GM23338 (cell line): ENCODE measurements at places on chromosomes 2 and 18. TPM values are rescaled to one million over a fixed set of nuclear protein-coding genes. Genes with fewer than 3 reads are reported as not detected.

DNA sequence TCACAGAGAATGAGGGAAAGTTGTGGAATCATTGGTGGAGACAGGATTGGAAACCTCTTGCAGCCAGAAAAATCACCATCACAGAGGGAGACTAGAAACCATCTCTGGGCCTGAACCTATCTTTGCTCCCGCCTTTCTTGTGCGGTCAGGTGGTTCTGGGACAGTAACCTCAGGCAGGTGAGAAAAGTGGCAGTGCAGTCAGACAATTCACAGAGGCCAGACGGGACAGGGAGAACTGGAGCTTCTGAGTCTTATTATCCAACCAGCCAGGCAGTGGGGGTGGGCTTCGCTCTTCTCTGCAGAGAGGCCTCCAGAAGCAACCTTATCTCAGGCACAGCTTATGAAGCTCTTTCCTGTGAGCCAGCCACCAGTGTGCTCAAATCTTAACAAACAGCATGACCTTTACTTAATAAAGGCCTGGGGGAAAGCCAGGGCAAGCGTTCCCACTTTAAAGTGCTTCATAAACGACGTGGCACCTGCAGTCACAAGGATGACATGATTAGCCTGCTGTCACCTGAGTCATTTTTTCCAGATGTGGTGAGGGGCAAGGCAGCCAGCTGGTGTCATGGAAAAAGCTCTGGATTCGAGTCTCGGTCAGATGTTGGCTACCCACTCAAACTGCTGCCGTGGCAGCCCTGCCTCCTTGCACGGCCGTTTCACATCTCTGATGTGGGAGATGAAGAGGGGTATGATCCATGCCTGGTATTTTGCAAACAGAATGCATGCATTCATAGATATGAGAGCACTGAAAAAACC lies 109.7 kb downstream of the B3GNT2 start:
- H3K4me3 ChIP-seq = no peak overlapping the region
- no peaks in the 10 kb centered on the region for H3K27me3 ChIP-seq
- peaks cover 42% of the 10 kb centered on the region for H3K4me1 ChIP-seq

GRCh38 chr18:40292985-40293710 lies 1661.9 kb upstream of the PIK3C3 start:
- peak; percentile 34 for DNase-seq
- peaks cover 15% of the 10 kb centered on the region for H3K4me1 ChIP-seq
- H3K36me3 ChIP-seq = no peaks in the 10 kb centered on the region
- no peak overlapping the region for H3K4me3 ChIP-seq
- H3K27me3 ChIP-seq = no peaks in the 10 kb centered on the region

Gene POTEF
- total RNA-seq = 1.8 and 3.0 TPM in 2 replicates

GRCh38 chr2:105746177-105747080 lies 1.7 kb downstream of the NCK2 start:
- peaks cover 27% of the 10 kb centered on the region for H3K4me1 ChIP-seq
- peak overlapping the region; percentile 87 for H3K4me3 ChIP-seq
- no peaks in the 10 kb centered on the region for H3K36me3 ChIP-seq
- DNase-seq = peak; percentile 89
- H3K27ac ChIP-seq = no peak overlapping the region

Gene MYO5B
- 6.8 and 19.1 TPM in 2 replicates for total RNA-seq

- no peak overlapping the region for H3K27ac ChIP-seq
- no peak for DNase-seq
- H3K4me1 ChIP-seq = no peaks in the 10 kb centered on the region
Observed at GRCh38 chr18:13577091-13577697, 149.2 kb downstream of the FAM210A start.

Gene MBD1
- total RNA-seq = 43.5 and 44.5 TPM in 2 replicates

Gene BOD1L2
- total RNA-seq = not detected in 2 replicates

GRCh38 chr18:12046751-12047335 lies 46.8 kb upstream of the ANKRD62 start:
- no peak overlapping the region for H3K27ac ChIP-seq
- H3K36me3 ChIP-seq = no peaks in the 10 kb centered on the region
- peak; percentile 45 for DNase-seq
- no peaks in the 10 kb centered on the region for H3K27me3 ChIP-seq
- no peak overlapping the region for H3K4me3 ChIP-seq

DNA sequence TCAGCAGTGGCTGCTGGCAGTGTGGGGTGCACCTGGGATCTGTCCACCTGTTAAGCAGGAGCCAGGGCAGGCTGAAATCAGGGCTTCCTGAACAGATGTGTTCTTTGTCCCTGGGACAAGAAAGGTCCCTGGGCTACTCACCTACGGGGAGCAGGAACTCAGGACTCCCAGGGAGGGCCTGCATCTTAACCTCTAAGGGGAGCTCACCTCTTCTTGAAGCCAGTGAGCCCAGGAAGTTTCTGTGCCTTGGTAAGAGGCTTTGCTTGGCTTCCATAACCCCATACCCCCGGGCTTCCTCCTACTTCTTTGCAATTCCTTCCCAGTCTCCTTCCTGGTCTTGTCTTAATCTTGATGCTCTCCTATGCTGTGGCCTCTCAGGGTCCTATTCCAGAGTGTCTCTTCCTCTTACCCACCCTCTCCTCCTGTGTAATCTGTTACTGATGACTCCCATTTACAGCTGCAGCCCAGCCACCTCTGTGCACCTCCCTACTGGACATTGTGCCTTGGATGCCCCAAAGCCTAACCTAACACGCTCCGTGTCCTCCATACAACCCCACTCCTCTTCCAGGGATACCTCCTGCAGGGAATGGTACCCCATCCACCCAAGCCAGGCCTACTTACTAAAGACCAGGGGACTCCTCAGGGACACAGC lies 55.7 kb upstream of the MAPRE3 start:
- no peak overlapping the region for H3K27ac ChIP-seq
- H3K4me1 ChIP-seq = peaks cover 20% of the 10 kb centered on the region
- DNase-seq = no peak
- no peaks in the 10 kb centered on the region for H3K27me3 ChIP-seq

GRCh38 chr2:191803007-191803406 lies 43.9 kb downstream of the CAVIN2 start:
- no peak overlapping the region for H3K4me3 ChIP-seq
- no peak overlapping the region for H3K27ac ChIP-seq
- no peaks in the 10 kb centered on the region for H3K4me1 ChIP-seq
- H3K27me3 ChIP-seq = no peaks in the 10 kb centered on the region
- DNase-seq = no peak

Gene FOXD4L1
- not detected in 2 replicates for total RNA-seq

Gene TCF7L1
- 42.4 and 47.3 TPM in 2 replicates for total RNA-seq

Gene MBP
- total RNA-seq = 20.7 and 22.9 TPM in 2 replicates

GRCh38 chr2:181787310-181788048 lies 104.1 kb upstream of the ITPRID2 start:
- H3K27me3 ChIP-seq = no peaks in the 10 kb centered on the region
- H3K4me1 ChIP-seq = no peaks in the 10 kb centered on the region
- no peak overlapping the region for H3K4me3 ChIP-seq
- DNase-seq = no peak
- H3K27ac ChIP-seq = no peak overlapping the region

Gene CD8B2
- not detected in 2 replicates for total RNA-seq

GRCh38 chr2:20468549-20469500 lies 22.0 kb downstream of the RHOB start:
- H3K27ac ChIP-seq = no peak overlapping the region
- H3K4me3 ChIP-seq = no peak overlapping the region
- no peaks in the 10 kb centered on the region for H3K4me1 ChIP-seq

Gene PPM1G
- 178 and 183 TPM in 2 replicates for total RNA-seq

DNA sequence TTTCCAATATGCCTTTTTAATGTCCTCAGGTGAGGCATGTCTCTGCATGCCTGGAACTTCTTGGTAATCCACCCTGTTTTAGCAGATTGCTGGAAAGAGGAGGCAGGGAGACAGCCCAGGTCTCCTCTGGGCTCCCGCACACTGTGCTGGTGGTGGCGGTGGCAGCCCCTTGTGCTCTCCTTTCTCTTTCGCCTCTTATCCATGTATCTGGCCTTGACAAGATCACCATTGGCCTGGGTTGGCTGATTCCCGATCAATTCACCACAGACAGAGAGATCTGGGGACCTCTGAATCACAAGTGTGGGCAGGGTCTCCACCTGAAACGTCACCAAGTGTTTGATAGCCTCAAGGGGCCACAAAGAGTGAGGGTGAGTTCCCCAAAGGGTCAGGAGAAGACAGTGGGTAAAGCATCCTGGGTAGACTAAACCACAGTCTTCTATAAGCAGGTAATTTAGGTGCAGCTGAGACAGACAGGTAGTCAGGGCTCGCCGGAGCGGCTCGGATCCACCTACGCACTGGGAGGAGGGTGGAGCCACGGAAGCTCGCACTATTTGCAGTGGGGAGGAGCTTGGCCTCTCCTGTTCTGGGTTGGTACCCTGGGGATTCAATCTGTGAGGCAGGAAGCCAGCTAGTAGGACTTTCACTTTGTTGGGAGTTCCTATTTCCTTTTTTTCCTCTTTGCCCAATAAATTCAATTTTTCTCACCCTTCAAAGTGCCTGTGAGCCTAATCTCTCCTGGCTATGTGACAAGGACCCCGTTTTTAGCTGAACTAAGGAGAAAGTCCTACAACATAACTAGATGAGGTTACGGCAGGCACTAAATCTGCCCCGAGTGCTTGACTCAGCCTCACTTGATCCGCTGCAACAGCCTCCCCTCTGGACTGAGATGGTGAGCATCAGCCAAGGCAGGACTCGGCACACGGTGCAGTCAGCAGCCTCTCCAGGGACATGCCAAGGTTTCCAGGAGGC lies 57.6 kb downstream of the SLC4A3 start:
- H3K4me3 ChIP-seq = peak overlapping the region; percentile 5; the same call in 1 of the 2 replicates
- H3K4me1 ChIP-seq = peaks cover 6% of the 10 kb centered on the region
- DNase-seq = peak; percentile 89
- H3K27me3 ChIP-seq = no peaks in the 10 kb centered on the region
- H3K27ac ChIP-seq = peak overlapping the region; percentile 89
- H3K36me3 ChIP-seq = no peaks in the 10 kb centered on the region; the same call in 1 of the 2 replicates

GRCh38 chr18:42574871-42575270 lies 540.6 kb downstream of the RIT2 start:
- H3K27me3 ChIP-seq = no peaks in the 10 kb centered on the region
- H3K4me3 ChIP-seq = no peak overlapping the region
- H3K36me3 ChIP-seq = no peaks in the 10 kb centered on the region
- no peaks in the 10 kb centered on the region for H3K4me1 ChIP-seq

Gene CCDC141
- total RNA-seq = 8.0 and 13.4 TPM in 2 replicates

- H3K27me3 ChIP-seq = no peaks in the 10 kb centered on the region
- no peak for DNase-seq
- no peak overlapping the region for H3K27ac ChIP-seq
- no peaks in the 10 kb centered on the region for H3K36me3 ChIP-seq
- H3K4me3 ChIP-seq = no peak overlapping the region
Observed at GRCh38 chr2:9336241-9336575, 87.1 kb downstream of the ITGB1BP1 start.

GRCh38 chr2:46921676-46922448 lies 6.3 kb upstream of the MCFD2 start:
- peaks cover 8% of the 10 kb centered on the region for H3K4me1 ChIP-seq
- H3K4me3 ChIP-seq = no peak overlapping the region
- DNase-seq = no peak
- no peak overlapping the region for H3K27ac ChIP-seq
- H3K36me3 ChIP-seq = 0 out of 2 replicates have a peak, but pooled peaks cover 5% of the 10 kb centered on the region
- no peaks in the 10 kb centered on the region for H3K27me3 ChIP-seq

DNA sequence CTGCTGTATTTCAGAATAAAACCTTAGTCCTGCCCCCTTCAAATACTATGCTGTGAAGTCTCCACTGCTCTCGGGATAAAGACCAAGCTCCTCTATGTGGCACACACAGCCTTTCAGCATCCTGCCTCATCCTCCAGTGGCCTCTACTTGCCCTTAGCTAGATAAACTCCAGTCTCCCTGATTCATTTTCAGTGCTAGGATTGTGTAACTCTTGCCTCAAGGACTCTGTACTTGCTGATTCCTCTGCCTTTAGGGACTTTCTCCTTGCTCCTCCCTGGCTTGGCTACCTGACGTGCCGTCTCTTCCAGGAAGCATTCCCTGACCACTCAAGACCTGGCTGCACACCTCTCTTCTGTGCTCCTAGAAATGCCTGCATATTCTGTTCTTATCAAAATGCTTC lies 416.7 kb downstream of the MTX2 start:
- H3K4me1 ChIP-seq = peaks cover 14% of the 10 kb centered on the region
- no peak overlapping the region for H3K27ac ChIP-seq
- no peaks in the 10 kb centered on the region for H3K36me3 ChIP-seq
- H3K4me3 ChIP-seq = no peak overlapping the region
- no peak for DNase-seq
- H3K27me3 ChIP-seq = no peaks in the 10 kb centered on the region

- no peaks in the 10 kb centered on the region for H3K27me3 ChIP-seq
- no peaks in the 10 kb centered on the region for H3K36me3 ChIP-seq
- no peak for DNase-seq
- H3K4me1 ChIP-seq = no peaks in the 10 kb centered on the region
- H3K27ac ChIP-seq = no peak overlapping the region
Observed at GRCh38 chr2:137937778-137938177, 26.5 kb upstream of the HNMT start.

DNA sequence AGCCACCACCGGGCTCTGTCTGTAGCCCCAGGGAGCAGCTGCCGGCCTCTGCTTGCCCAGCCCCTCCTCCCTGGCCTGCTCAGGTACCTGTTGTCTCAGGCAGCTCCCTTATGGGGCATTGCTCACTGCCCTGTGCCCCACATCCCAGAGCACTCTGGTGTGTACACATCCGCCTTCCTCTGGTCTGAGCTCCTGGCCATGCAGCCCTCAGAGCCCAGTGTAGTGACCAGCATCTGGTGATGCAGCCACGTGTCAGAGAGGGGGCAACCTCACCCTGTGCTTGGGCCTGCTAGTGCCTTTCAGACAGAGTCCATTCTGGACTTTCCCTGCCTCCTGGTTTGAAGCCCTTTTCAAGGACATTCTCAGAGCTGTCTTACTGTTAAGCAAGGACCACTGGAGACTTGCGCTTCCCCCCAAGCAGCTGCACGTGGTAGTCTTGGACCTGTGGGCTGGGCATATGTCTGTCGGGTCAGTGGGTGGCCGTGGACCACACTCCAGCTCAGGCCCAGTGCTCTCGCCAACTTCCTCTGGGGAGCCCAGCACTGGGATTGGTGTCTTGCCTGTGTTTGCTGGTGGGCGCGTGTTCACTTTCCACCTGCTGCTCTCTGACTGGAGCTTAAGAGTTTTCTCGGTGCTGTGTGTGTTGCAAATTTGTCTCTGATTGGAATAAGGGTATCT lies 30.7 kb downstream of the DGKD start:
- H3K4me1 ChIP-seq = no peaks in the 10 kb centered on the region
- no peak overlapping the region for H3K4me3 ChIP-seq
- H3K36me3 ChIP-seq = no peaks in the 10 kb centered on the region
- no peak overlapping the region for H3K27ac ChIP-seq
- no peak for DNase-seq
- no peaks in the 10 kb centered on the region for H3K27me3 ChIP-seq

DNA sequence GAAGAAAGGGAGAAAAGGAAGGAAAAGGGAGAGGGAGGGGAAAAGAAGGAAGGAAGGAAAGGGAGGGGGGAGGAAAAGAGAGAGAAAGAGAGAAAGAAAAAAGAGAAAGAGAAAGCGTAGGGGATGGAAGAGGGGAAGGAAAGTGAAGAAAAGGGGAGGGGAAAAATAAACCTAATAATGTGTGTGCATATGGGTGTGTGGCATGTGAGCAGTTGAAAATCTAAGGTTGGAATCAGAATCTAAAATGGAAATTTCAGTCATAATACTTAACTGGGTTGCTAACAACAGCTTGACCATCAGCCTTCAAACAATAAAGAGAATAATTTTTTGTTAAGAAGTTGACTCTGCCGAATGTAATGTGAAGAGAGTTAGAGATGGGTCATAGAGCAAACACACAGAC lies 407.9 kb upstream of the SLC14A2 start:
- H3K36me3 ChIP-seq = no peaks in the 10 kb centered on the region
- no peak for DNase-seq
- H3K4me3 ChIP-seq = no peak overlapping the region
- no peaks in the 10 kb centered on the region for H3K27me3 ChIP-seq
- H3K27ac ChIP-seq = no peak overlapping the region
